ENCODE measurements at places on chromosomes 13 and 19.

DNA sequence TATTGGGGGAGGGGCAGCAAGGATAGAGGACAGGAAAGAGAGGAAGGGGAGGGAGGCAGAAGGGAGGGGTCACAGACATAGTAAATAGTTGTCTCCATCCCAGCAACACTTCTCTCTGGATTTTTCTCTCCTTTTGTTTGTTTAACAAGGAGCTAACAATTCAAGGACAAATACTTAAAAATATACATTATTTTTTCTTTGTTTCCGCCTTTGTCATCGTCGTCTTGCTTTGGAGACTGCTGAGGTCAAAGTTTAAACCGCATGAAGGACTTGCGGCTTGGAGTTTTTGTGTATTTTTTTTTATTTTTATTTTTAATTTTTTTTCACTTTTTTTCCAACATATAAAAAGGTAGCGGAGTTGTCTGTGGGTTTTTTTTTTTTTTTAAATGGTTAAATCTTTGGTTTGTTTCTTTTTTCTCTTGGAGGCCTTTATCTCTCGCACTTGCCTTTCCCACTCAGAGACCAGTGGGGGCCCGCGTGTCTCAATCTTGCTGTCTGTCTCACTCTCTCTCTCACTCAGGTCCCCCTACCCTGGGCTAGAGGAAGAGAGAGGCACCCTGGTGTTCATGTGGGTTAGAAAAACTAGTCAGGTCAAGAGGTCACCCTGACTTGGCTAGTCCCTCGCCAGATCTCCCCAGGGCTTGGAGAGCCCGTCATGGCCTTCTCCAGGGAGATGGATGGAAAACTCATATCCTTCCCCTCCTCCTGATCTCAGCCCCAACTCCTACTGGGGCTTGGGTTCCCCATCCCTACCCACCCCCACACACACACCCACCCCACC, 11.0 kb downstream of the ZNF574 start:
- DNase-seq, result no peak

DNA sequence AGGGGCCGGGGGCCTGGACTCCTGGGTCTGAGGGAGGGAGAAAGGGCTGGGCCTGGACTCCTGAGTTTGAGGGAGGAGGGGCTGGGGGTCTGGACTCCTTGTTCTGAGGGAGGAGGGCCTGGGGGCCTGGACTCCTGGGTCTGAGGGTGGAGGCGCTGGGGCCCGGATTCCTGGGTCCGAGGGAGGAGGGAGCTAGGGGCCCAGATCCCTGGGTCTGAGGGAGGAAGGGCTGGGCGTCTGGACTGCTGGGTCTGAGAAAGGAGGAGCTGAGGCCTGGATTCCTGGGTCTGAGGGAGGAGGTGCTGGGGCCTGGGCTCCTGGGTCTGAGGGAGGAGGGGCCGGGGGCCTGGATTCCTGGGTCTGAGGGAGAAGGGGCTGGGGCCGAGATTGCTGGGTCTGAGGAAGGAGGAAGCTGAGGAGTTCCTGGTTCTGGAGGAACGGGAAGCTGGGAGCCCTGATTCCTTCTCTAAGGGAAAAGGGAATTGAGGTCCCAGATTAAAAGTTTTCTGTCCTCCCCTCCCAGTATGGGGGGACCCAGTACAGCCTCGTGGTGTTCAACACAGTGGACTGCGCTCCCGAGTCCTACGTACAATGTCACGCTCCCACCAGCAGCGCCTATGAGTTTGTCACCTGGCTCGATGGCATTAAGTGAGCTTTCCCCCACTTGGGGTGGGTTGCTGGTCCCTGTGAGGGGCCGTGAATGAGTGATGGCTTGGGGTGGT, 721 bp downstream of the MED25 start:
- DNase-seq, result no peak

DNA sequence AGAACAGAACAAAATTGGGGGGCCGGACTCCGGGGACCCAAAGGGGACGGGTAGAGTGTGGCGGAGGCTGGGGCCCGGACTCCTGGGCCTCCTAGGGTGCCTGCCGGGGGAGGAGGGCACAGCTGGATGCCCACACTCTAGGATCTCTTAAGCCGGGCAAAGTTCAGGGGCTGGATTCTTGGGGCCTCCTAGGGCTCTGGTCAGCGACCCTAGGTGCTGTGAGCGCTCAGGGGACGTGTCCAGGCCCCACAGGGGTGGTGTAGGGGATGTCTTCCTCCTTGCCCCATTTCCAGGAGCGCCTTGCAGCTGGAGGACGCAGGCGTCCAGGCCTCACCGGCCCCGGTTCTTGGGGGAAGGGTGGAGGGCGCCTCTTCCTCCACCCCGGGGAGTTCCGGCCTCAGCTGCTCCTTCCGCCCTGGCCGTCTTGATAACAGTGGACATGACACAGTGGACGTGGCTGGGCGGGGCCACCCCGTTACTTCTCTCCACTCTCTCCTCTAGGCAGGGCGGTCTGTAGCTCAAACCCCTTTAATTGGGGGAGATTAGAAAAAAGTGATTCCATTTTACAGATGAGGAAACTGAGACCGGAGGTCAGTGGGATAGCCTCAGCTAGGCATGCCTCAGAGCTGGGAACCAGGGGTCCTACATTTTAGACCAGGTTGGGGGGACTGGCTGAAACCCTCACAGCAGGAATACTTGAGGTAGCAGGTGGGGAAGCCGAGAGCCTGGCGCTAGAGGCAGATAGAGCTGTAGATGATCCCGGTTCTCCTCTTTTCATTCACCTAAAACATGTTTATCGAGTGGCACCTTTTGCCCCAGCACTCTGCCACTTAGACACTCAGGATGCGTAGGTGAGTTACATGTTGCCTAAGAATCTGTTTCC, 705 bp downstream of the STXBP2 start:
- no peak for DNase-seq

DNA sequence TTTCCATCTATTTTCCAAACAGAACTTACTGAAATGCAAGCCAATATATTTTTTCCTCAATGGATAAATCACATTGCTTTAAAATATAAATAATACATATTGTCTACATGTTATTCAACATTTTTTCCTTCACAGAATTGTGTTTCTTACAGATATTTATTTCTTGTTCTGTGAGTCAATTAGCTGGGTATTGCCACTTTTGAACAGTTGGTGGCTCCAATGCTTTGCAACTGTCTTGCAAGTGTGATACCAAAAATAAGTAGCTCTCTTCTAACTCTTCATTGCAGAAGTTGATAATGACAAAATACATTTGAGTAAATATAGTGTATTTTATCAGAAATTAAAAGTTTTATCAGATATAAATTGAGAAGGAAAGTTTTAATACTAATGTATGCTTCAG, 17.1 kb upstream of the GPC5 start:
- DNase-seq, result no peak

DNA sequence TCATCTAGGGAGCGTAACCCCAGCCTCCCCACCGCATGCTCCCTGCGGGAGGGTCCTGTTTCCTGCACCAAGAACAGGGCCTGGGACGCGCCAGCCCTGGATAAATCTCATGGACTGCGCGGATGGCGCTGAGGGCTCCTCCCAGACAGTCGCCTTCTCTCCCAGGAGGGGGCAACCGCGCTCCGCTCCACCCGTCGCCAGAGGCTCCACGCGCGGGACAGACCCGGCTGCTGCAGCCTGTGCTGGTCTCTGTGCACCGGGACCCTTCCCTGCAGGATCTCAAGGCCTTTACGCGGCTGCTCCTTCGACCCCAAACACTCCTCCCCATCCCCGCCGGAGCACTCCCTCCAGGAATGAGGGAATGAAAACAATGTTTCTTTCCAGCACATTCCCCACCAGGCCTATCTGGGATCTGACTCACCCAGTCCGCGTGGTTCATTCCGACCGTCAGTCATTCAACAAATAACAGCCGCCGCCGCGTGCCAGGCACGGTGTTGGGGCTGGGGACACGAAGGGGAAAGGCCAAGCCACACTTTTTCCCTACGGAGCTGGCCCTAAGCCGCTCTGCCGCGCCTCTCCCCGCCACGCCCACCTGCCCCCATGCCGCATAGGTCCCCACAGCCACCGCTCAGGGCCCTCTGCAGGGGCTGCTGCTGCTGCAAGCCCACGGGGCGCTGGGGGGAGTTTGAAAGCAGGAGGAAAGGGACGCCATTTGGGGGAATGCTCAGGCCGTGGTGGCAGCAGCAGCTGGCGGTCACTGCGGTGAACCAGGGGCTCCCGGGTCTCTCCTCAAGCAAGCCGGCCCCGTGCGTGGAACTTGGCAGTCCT, 6.0 kb downstream of the PNMA8B start:
- DNase-seq, result no peak

DNA sequence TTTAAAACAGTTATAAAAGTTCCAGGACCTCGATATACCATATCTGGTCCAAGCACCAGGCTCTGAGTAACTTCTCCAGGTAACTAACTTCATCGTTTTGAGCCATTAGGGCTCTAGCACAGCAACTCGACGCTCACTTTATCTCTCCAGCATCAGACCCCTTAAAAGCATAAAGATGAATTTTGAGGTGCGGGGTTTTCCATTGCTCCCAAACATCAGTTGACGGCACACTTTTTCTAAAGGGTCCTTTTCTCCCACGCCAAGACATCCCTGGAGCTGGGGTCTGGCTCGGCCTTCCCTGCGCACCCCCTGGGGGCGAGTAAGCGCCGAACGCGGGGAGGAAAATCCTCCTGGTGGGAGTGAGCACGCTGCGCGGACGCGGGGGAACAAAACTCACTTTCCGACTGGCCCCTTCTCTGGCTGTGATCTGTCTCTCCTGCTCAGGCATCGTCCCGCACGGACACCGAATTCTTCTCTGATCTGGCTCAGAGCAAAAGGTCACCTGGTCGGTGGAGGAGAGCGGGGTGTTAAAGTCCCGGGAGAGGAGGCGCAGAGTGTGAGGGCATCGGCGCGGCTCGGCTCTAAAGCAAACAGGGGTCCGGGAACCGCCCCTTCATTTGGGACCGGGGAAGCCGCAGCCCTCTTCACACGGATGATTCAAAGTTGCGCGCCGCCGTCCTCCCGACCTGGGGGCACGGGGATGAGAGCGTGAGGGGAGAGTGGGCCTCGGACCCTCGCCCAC, at the start of gene ATP7B:
TSS of gene ATP7B (minus strand) at position 561 of the 742 bp plus-strand sequence. CDS start at position 448, 113 bp downstream.
- no peak for DNase-seq

DNA sequence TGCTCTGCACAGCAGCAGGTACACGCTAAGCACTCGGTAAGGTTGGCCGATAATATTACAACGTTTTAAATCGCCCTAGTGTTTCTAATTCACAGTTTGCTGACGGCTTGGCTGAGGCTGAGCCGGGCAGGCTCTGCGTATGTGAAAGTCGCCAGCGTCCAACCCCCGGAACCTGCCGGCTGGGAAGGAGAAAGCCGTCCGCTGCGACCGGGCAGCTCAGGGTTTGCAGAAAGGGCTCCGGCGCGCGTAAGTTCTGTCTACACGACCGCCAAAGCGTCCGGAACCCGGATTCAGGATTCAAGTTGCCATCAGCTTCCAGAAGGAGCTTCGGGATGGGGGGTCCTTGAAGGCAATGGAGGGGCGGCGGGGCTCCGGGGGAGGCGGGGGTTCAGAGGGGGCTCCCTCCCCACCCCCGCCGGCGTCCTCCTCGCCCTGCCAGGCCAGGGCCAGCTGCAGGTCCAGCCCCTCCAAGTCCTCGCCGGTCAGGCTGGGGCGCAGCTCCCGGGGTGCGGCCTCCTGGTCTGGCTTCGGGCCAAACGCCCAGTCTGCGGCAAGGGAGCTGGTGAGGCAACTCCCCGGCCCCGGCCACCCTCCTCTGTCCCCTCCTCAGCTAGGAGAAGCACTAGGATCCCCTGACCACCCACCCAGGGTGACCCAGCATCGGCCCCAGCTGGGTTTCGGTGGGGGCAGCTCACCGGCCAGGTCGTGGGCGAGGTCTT, 575 bp downstream of the SMIM44 start:
- no peak for DNase-seq

DNA sequence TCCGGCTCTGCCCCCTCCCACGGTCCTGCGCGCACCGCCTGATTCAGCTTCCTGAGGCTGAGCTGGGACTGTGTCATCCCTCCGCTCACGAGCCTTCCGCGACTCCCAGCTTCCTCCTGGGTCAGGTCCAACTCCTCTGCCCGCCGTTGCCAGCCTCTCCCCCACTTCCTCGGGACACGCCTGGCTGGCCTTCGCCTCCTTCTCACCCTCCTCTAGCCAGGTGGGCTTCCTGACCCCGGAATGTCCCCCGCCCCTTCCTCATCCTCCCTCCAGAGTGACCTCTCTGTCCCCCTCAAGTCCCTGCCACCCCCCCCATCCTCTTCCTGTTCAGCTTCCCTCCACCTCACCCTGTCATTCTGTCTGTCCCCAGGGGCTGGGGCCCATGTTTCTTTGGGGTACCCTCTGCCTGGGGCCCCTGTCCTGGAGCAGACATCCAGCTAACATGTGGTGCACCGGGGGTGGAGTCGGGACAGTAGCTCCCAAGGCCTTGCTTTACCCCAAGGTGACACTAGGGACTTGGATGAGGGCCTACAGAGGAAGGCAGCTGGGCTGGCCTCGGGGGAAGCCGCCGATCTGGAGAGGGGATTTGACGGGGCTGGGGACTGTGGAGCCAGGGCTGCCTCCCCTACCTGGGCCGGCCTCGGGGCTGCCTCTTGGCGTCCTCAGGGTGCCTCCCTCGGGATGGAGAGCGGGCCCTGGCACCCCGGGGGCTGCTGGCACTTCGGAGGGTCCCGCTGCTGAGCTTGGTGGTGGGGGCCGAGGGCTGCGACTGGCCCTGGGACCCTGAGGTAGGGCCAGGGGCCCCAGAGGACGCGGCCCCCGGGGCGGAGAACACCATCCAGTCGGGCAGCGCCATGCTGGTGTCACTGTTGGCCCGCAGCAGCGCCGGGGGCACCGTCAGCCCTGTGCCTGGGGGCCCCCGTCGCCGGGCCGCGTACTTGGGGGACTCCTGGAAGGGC, 16.5 kb downstream of the SHANK1 start:
- DNase-seq, result no peak

- no peak for DNase-seq
These were observed 913 bp upstream of the ELAVL3 start for GRCh38 chr19:11481534-11482383.

- no peak for DNase-seq
These were observed 32.3 kb upstream of the AKAP11 start for GRCh38 chr13:42239644-42240043.

- DNase-seq, result no peak
These were observed 5.6 kb downstream of the TMEM59L start for GRCh38 chr19:18618236-18618635.

- DNase-seq, result no peak
These were observed 220.0 kb downstream of the TEX29 start for GRCh38 chr13:111540486-111540885.

- DNase-seq, result no peak
These were observed 242.0 kb downstream of the NDFIP2 start for GRCh38 chr13:79722885-79723445.
